Choroid plexus epithelial cell (primary cell): ENCODE measurements at places on chromosomes 1 and 21.
A peak's percentile ranks its signal among the peaks of the same experiment; 100 is the strongest.

DNA sequence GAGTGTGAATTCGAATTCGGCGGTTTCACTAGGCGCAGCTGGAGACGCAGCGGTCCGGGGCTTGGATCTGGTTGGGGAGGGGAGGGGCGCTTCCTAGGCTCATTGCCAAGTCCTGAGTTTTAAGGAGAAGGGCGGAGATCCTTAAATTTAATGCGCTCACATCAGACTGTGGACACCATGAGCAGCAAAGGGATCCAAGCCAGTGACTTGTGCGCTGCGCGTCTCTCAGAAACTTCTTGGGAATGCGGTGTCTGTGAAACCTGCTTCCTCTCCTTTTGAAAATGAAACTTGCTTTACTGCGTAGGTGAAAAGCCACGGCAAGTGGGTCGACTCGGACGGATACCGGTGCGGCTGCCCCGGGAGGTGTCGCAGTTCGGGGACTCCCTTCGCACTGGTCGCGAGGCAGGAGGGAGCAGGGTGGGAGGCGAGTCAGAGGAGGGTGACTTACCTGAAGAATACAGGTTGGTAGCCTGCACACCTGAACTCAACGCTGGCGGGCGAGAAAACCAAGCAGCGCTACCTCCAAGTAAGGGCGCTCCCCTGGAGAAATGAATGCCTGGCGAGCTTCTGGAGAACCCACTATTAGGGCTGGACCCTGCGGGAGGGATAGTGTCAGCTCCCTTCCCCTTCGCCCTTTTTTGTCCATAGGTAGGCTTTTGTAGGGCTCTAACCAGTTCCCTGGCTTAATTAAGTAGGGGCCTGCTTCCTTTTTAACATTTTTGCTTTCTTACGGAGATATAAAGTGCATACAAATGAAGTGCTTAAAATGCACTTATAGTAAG is 992 bp downstream of the TENT5C start:
- DNase-seq = peak; percentile 36

GRCh38 chr1:198651650-198652400 is 13.0 kb downstream of the PTPRC start:
- DNase-seq = no peak

GRCh38 chr1:17585266-17585987 is 45.9 kb downstream of the ARHGEF10L start:
- no peak for DNase-seq

DNA sequence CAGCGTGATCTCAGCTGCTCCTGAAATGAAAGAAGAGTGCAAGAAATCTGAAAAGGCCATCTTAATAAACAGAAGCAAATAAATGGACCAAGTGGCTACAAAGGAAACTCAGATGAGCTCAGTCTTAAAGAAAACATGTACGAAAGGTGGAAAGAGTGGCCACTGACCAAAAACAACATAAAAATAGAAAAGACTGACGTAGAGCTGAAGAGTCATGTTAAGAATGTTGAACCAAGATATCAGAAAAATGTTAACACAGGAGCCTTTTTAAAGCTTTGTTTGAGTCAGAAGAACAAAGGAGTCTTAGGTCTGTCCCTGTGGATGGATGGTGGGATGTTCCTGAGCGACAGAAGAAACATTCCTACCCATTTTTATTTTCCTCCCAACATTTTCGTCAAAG is 30.8 kb upstream of the ZNF648 start:
- DNase-seq = peak; percentile 23

DNA sequence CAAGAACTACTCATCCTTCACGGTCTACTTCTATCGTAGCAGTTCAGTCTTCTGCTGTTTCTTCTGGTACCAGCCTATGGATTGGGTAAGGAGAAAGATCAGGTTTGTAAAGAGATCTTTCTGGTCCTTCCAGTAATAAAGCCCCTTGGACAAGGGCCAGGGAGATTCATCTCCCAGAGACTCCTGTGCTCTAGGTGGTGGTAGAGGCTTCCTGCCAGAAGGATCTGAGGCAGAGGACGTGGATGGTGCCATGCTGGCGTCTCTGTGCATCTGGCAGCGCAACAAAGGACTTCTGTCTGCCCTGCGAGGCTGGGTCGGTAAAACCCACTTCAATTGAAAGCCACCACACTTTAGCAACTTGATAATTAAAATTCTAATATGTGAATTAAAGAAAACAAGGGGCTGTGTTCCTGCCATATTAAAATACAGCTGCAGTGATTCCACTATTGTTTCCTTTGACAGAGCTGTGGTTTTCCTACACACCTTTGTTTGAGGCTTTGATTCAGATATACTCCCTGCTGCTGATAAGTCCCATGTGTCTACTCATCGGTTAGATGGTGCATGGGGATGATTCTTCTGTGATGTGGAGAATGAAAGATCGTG is 73.6 kb downstream of the ROR1 start:
- no peak for DNase-seq

DNA sequence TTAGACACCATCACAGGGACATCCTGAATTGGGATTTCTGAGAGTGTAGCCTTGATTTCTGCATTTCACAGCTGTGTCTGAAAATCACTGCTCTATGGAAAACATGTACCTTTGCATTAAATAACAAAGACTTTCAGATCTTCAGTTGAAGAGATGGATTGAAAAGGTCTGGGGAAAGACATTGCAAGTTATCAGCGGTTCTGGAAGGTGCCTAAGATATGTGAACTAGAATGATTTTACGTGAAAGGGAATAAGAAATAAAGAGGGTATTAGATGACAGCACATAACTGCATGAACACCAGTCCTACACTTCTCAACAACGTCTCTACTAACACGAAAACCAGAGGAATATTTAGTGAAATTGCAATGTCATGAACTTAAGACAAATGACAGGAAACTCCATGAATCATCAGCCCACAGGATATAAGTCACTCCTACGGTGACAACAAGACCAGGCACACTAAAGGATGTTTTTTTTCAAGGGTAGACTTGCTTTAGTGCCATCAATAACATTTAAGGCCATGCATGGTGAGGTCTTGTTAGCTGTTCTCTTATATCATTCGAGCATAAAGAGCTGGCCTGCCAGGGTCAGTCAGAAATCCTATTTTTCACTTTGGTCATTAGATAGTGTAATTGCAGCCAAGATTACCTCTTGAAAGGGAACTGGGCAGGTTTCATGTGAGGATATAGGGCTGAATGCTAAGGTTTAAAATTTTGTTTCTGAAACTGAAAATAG is 283.1 kb downstream of the GRIK1 start:
- DNase-seq = peak; percentile 60

- DNase-seq = no peak
These were observed 4.8 kb downstream of the RIPK4 start for GRCh38 chr21:41761934-41762635.

- DNase-seq = no peak
These were observed 33.6 kb downstream of the HENMT1 start for GRCh38 chr1:108627256-108627655.

DNA sequence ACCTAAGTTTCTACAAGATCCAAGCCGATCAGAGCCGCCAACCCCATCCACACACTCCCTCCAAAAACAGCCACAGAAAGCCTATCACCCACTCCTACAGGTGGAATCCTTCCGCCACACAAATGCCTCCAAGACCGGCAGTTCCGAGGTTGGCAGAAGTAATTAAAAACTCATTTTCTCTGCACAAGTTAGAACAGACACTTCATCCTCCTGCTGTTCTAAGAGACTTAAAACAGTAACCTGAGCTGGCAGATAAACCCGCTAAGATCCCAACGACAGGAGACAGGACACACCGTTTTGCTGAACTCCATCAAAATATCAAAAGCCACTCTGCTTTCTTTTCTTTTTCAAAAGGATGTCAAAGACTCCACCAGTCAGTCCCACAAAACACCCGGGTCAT is 2.8 kb downstream of the SSBP3 start:
- no peak for DNase-seq

- DNase-seq = no peak
These were observed 11.2 kb upstream of the HMGB4 start for GRCh38 chr1:33852711-33853110.

DNA sequence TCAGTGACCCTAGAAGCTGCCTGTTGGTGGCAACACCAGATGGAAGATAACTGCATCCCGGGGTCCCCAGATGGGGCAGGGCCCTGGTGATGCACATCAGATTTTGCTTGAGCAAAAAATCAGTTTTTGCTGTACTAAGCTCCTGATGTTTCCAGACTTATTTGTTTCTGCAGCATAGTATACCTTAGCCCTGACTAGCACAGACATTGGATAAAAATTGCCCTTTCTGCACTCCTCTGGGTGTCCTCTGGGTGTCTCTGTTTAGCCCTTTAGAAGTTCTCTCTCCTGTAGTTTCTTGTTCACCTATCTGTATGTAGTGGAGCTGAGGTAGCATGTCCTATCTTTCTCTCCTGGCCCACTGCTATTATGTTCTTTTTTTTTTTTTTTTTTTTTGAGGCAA is 30.3 kb upstream of the PLA2G2C start:
- DNase-seq = peak; percentile 29

DNA sequence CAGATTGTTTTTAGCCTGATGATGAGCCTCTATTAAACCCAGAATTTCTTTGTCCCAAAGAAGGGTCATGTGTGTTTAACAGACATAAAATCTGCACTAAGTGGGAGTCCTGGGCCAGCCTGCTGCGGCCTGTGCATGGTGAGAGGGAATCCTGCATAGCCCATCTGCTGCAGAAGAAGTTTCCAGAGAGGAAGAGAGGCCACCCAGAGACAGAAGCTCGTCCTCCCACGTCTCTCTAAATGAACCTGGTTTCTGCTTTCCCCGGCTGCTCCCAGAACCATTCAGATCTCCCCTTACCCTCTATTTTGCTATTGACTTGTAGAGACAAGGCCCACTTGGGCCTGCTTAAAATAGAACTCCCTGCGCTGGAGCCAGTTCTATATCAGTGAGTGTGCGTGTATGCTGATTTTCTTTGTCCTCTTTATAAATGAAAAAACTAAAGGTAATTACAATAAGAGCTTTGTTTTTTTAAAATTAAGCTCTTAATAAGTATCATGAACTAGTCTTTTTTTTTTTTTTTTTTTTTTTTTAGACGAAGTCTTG is 142.8 kb upstream of the RAB4A start:
- no peak for DNase-seq

- no peak for DNase-seq
These were observed 49.5 kb upstream of the DMRTB1 start for GRCh38 chr1:53409695-53410094.

DNA sequence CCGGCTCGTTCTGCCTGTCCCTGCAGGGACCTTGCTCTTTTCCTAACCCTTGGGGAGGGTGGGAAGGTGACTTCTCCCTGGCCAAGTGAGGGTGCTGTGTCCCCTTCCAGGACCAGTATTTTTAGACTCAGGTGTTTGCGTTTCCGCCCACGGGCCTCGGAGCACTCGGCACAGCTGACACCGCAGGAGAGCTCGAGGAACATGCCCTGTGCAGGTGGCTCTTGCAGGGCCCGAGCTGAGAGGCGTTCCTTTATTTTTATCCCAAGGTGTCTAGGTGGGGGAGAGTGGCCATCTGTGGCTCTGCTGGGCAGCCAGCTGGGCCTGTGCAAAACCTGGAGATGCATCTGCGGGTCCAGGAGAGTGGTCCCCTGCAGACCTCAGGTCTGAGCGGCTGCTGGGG is 16.0 kb downstream of the PLCH2 start:
- DNase-seq = no peak

GRCh38 chr1:191969290-191969689 is 189.0 kb upstream of the RGS18 start:
- no peak for DNase-seq

GRCh38 chr21:18157406-18157805 is 87.2 kb upstream of the CHODL start:
- peak; percentile 1 for DNase-seq
